ENCODE measurements at places on chromosomes 7 and 10. TPM values are rescaled to one million over a fixed set of nuclear protein-coding genes. Genes with fewer than 3 reads are reported as not detected.
A peak's percentile ranks its signal among the peaks of the same experiment; 100 is the strongest.

GPR26 gene
- not detected for total RNA-seq

DNA sequence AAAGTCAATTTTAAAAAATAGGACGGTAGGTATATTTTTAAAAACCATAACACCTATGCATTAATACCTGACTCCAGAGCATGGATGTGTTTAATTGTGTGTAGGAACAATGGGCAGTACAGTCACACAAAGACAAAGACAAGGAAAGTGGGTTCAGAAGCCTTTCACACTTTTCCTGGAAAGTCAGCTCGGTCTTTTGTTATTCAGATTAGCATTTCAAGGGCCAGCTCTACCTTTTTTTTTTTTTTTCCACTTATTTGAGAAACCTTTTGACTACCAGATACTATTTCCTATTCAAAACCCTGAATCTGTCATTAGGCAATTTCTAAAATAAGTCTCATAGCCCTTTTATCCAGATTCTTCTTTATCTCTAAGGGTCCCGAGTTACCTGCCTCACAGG is 401.9 kb downstream of the PARD3 start:
- no peak for DNase-seq

DNA sequence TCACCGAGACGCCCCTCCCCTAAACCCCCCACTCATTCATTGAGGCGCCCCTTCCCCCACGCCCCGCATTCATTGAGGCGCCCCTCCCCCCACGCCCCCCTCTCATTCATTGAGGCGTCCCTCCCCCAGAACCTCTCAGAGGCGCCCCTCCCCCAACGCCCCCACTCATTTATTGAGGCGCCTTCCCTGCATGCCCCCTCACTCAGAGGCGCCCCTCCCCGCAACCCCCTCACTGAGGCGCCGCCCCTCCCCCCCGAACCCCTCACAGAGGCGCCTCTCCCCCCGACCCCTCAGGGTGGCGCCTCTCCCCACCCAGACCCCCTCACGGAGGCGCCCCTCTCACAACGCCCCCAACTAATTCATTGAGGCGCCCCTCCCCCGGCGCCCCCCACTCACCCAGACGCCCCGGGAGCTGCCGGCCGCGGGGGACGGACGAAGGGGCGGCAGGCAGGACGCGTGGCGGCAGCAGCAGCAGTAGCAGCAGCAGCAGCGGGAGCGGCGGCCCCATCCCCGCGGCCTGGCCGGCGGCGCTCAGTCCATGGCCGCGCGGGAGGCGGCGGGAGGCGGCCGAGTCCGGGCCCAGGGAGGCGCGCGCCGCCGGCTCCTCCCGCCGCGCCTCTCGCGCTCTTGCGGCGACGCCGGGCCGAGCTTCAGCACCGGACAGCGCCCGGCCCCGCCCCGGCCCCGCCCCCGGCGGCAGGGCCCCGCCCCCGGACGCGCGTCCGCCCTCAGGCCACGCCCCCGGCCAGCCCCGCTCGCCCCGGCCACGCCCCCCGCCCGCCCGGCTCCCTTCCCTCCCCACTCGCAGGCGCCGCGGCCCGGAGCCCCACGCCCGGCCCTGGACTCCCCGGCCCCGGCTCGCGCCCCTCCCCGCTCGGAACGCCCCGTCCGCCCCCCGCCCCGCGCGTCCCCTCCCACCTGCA is at the start of gene PTPRN2:
Gene PTPRN2, minus strand, starts transcription at position 662 of the 923 bp plus-strand sequence.
- DNase-seq = peak; percentile 71

- DNase-seq = peak; percentile 78
These were observed 239.7 kb upstream of the INHBA start for GRCh38 chr7:41942468-41943093.

GRCh38 chr10:30456266-30456665 is 22.3 kb downstream of the MAP3K8 start:
- DNase-seq = peak; percentile 44

Data from colonic mucosa (tissue), 4 donors.